ENCODE measurements at places on chromosomes 11 and 22. TPM values are rescaled to one million over a fixed set of nuclear protein-coding genes. Genes with fewer than 3 reads are reported as not detected.
A peak's percentile ranks its signal among the peaks of the same experiment; 100 is the strongest.

Gene ADSL
- polyA plus RNA-seq, result 27.1 TPM

Gene KLHL35
- polyA plus RNA-seq, result 0.15 TPM

Gene CARS1
- 28.7 TPM for polyA plus RNA-seq

Gene KRTAP5-2
- not detected for polyA plus RNA-seq

Gene CYP2D6
- 175 TPM for polyA plus RNA-seq

GRCh38 chr11:63508009-63508408 lies 2.1 kb downstream of the LGALS12 start:
- DNase-seq, result peak; percentile 43
